ENCODE measurements at places on chromosomes 13 and 19.

- DNase-seq = no peak
Measured at GRCh38 chr13:77863144-77863543, 55.5 kb downstream of the EDNRB start.

DNA sequence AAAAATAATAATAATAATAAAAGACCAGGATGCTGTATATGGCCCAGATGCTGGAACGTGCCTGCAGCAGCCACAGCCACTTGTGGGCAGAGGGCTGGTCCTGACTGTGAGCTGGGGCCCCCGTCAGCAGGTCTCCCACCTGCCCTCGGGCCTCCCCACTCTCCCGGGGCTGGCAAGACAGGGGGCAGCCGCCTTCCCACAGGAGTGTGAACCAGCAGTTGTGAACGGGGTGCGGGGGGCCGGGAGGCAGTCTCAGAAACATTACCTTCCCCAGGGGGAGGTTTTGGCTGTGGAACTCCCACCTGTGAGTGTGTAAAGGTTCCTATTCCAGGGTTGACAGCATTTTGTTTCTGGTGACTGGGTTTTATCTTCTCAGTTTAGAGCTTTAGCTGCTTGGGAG is 151.4 kb downstream of the KDM4B start:
- DNase-seq = no peak

GRCh38 chr19:45798995-45799517 is 6.4 kb upstream of the DMWD start:
- DNase-seq = peak; percentile 29

DNA sequence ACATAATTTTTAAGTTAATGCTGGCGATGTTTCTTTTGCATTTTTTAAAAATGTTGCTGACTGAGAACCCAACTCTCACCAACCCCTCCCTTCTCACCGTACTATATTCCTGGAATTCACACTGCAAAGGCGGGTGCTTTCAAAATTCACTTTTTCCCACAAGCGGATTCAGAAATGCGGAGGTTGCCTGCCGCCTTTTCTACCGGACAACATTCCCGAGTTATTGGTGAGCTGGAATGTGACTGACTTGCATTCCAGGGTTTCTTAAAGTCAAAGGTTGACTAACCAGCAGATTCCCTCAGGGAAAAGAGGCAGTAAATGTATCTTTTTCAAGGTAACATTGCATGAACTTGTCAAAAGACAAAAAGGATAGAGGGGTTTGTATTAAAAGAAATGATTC is 113.3 kb downstream of the RAB20 start:
- no peak for DNase-seq

- DNase-seq = no peak
Measured at GRCh38 chr19:5915782-5916165, 1.7 kb downstream of the CAPS start.

GRCh38 chr19:18262917-18263316 is 11.3 kb downstream of the IQCN start:
- no peak for DNase-seq

GRCh38 chr19:1327125-1327524 is 41.5 kb downstream of the EFNA2 start:
- no peak for DNase-seq

DNA sequence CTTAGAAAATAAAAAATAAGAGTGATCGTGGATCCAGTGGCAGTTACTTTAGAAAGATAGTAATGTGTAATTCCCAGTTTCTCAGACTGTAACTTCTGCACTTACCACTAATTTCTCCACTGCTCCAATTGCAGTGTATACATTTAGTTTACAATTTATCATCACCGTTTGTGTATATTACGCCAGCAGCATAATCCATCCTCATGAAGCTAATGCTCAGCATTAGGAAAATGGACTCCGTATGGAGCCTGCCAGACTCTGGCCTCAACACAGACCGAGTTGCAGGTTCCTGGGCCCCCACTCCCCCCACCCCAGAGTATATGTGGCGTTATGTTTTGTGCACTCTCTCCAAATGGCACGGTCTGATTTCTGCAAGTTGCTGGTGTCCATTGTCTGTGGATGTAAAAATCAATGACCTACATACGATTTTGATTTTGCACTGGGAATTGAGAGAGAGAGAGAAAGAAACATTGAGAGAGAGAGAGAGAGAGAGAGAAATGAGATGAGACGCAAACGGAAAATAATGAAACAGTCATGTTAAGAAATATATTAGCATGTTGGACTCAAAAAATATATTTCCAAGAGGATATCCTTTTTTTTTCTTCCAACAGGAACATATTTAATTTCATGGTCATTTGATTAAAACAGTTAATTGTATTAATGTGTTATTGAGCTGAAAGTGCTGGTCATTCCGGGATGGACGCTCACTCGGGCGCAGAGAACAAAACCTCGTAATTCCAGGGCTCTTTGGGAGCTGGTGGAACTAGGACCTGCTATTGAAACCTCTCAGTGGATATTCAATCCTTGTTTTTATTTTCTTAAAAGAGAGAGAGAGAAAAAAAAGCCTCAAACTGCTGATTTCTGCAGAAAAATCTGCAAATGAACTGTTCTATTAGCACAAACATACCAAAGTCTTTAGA is 278.8 kb downstream of the TSHZ3 start:
- DNase-seq = no peak

DNA sequence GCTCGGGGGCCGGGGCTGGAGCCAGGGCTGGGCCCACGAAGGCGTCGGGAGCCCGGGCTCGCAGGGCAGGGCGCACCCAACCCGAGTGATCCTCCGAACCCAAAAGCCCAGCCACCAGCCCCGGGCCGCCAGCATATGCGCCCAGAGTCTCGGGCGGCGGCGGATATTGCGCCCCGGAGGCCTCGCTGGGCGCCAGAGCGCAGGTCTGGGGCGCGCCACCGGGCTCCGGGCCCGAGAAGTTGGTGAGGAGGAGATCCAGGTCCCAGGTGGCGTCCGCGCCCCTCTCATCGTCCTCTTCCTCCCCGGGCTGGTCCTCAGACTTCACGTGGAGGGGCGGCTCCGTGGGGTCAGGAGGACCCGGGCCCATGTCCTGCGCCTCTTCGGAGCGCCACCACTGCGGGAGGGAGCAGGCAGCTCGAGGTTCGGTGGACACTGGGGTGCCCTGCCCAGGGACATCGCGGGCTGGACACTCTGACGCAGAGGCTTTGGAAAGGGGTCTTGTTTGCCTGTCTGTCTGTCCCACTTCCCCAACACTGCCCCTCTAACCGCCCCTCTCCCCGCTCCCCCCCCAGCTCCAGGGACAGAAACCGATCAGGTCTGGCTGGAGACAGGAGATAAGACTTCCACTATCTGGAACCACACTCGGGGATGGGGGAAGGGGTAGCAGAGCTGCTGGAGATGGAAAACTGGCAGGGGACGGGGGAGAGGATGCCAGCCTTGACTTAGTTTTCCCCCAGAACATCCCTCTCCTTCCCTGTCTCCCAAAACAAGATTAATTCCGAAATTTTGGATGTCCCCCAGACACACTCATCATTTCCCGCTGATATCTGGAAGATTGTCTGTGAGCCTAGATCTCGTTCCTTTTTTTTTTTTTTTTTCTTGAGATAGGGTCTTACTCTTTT is 1.0 kb downstream of the KLF1 start:
- no peak for DNase-seq

DNA sequence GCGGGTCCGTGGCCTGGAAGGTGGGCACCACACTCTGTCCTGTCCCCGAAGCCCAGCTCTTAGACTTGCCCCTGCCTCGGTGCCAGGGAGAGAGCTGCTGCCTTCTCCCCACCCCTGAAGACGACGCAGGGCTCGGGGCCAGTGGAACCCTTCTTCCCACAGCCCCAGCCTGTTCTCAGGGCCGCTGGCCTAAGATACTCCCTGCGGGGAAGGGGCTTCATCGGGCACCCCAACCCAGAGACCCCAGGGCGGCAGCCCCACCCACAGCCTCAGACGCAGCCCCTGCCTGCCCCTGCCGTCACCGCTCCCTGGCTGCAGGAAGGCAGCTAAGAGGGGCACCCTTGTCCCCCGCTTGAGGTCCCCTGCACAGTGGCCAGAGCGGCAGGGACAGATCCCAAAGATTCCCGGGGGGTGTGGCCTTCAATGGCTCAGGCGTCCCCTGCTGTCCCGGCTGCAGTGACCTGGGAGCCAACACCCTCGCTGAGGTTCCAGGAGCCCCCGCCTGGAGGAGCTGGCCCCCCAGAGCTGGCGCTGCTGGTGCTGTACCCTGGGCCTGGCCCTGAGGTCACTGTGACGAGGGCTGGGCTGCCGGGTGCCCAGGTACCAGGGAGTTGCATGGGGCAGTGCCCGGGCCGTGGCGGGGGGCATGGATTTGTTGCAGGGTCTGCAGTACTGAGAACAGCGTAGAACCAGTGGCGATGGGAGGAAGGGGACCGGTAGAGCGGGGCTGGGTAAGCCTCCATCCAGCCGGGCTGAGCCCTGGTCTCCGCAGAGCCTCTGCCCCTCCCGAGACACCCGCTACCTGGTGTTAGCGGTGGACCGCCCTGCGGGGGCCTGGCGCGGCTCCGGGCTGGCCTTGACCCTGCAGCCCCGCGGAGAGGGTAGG is 1.0 kb downstream of the AMH start:
- no peak for DNase-seq

DNA sequence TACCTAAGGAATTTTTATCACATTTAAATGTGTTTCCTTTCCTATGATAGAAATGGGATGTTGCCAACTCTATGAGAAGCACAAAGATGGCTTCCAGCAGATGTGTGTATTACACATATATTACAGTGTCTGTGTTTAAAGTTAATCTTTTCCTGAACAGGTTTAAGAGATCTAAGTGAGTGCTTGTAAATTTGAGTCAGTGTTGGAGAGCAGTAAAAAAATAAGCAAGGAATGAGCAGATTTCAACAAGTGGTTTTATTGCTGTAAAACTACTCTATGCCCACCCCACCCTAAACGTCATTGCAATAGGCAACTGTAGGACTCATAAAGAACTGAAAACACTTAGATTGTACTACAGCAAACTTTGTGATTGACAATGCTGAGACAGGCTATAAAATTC is 248.7 kb downstream of the KLF5 start:
- no peak for DNase-seq

GRCh38 chr13:80612804-80613203 is 271.9 kb upstream of the SPRY2 start:
- no peak for DNase-seq

GRCh38 chr19:46404055-46404752 is 9.2 kb downstream of the CCDC8 start:
- DNase-seq = no peak

- no peak for DNase-seq
Measured at GRCh38 chr19:39067104-39067503, 17.1 kb upstream of the ACP7 start.

DNA sequence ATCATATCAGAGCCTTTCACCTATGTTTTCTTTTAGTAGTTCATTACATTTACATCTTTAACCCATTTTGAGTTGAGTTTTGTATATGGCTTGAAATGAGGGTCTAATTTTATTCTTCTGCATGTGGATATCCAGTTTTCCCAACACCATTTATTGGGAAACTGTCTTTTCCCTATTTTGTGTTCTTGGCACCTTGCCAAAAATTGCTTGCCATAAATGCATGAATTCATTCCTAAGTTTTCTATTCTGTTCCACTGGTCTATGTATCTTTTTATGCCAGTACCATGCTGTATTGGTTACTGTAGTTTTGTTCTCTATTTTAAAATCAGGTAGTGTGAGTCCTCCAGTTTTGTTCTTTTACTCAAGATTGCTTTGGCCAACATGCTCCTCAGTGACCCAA is 144.0 kb upstream of the OBI1 start:
- no peak for DNase-seq

GRCh38 chr19:46710687-46711086 is 6.2 kb downstream of the PRKD2 start:
- no peak for DNase-seq

GRCh38 chr19:4986471-4986891 is 17.6 kb downstream of the KDM4B start:
- no peak for DNase-seq

- DNase-seq = no peak
Measured at GRCh38 chr13:95160112-95160906, 140.9 kb downstream of the ABCC4 start.

- no peak for DNase-seq
Measured at GRCh38 chr19:2970201-2970835, 7.0 kb upstream of the TLE6 start.

DNA sequence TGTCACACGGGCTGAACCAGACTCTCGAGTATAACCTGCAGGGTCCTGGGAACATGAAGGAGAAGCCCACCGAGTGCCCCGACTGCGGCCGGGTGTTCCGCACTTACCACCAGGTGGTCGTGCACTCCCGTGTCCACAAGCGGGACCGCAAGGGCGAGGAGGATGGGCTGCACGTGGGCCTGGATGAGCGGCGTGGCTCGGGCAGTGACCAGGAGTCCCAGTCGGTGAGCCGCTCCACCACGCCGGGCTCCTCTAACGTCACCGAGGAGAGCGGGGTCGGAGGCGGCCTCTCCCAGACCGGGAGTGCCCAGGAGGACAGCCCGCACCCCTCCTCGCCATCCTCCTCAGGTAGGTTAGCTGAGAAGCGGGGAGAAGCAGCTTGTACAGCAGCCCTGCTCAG is 73.2 kb downstream of the ZNF536 start:
- DNase-seq = no peak

- DNase-seq = no peak
Measured at GRCh38 chr19:33428627-33429125, 55.2 kb downstream of the CEBPG start.

GRCh38 chr13:29733147-29733611 is 117.2 kb downstream of the UBL3 start:
- DNase-seq = no peak

- DNase-seq = no peak
Measured at GRCh38 chr19:5006201-5006600, 37.3 kb downstream of the KDM4B start.

DNA sequence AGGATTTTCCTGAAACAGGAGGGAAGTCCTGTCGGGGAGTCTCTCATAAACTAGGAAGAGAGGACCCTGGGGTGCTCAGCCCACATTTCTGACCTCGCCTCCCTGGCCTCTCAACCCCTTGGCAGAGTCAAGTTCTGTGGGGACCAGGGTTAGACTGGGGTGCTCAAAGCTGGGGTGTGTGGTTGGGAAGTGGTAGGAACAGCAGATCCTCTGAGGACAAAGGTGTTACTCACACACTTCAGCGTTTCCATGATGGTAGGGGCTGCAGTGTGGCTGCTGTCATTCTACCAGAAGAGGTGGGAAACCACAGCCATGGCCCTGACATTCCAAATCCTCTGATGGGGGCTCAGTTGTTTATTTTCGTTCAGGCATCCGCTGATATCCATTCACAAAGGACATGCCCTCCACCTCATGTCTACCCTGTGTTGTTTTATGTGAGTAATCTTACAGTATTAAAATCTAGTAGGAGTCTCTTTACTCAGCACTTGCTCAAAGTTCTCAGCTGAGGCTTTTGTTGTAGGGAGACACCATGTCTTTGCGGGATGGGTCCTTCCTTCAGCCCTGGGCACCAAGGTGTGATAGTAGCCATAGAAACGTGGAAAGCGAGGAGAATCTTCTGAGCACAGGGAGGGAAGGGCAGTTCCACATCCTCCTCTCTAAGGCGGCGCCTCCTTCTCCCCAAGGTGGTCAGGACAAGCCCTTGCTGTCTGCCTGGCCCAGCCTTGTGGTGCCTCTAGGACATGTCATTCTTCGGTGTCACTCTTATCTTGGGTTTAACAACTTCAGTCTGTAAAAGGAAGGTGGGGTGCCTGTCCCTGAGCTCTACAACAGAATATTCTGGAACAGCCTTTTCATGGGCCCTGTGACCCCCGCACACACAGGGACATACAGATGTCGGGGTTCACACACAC is 1.5 kb downstream of the KIR2DL3 start:
- no peak for DNase-seq

- DNase-seq = no peak
Measured at GRCh38 chr19:8306235-8307054, 1.7 kb downstream of the CD320 start.

All from NCI-H1048 (cell line).